ENCODE measurements at places on chromosomes 16 and 17. TPM values are rescaled to one million over a fixed set of nuclear protein-coding genes. Genes with fewer than 3 reads are reported as not detected.

DNA sequence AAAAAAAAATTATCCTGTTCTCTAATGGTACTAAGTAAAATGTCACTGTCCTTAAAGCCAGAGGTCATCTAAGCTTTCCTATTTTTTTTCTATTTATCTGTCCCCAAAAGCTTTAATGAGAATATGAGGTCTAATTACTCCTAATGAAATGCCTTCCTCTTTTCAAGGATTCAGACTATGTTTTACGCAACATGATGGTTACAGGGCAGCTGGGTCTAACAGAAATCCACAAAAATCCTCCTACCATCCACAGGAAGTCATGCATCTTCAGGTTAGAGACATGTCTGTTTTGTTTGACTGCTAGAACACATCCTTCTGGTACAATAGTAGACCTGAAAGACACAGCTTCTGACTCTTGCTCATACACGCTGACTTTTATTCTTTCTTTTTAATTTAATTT, 29.7 kb upstream of the NSRP1 start:
- H3K4me1 ChIP-seq: peaks cover 21% of the 10 kb centered on the region
- H3K4me3 ChIP-seq: no peak overlapping the region
- H3K36me3 ChIP-seq: no peaks in the 10 kb centered on the region
- peaks cover 15% of the 10 kb centered on the region for H3K27me3 ChIP-seq

DNA sequence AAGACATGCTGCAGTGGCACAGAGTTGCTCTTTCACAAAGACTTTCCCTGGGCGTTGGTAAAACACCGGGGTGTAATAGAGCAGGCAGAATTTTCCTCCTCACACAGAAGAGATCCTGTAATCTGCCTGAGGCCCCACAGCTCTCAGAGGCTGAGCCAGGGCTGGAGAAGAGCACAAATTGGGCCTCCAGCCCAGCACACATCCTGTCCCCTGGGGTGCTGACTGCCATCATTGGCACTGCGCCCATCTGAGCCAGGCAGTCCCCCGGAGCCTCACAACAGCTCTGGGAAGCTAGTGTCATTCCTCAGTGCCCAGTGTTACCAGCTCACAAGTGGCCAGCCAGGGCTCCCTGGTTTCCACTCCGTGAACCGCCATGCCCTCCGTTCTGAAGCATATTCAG, 119.4 kb downstream of the SOCS1 start:
- H3K4me3 ChIP-seq: no peak overlapping the region
- H3K36me3 ChIP-seq: peaks cover 9% of the 10 kb centered on the region
- DNase-seq: peak; percentile 19
- peak overlapping the region; percentile 97 for H3K27ac ChIP-seq

GRCh38 chr16:73145166-73145880, 97.4 kb upstream of the ZFHX3 start:
- H3K4me3 ChIP-seq: no peak overlapping the region

DNA sequence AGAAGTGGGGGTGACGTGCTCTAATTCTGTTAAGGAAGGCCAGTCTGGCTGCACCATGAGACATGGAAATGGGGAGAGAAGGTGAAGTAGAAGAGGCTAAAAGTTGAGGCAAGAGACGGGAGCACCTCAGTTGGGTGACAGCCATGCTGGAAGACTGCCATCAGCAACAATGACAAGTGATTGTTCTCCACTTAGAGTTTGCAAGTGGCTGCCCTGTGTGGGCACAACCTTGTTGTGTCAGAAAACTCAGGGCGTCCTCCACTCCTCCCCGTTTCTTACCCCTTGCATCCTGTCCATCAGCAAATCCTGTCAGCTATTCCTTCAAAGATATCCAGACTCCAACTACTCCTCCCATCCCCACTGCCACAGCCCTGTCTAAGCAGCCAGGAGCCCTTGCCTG, 17.6 kb downstream of the CES1 start:
- H3K4me1 ChIP-seq: no peaks in the 10 kb centered on the region
- H3K4me3 ChIP-seq: no peak overlapping the region
- no peak for DNase-seq

GRCh38 chr17:1492249-1493206, at the start of gene MYO1C:
MYO1C (minus strand) TSS chr17:1492686; CDS start chr17:1492487, 199 bp downstream.
- H3K27me3 ChIP-seq: no peaks in the 10 kb centered on the region
- H3K27ac ChIP-seq: peak within 1 kb of the TSS; percentile 81
- H3K36me3 ChIP-seq: peaks cover 5% of the 10 kb centered on the region
- no peak for DNase-seq
- H3K4me1 ChIP-seq: peaks cover 29% of the 10 kb centered on the region
- H3K4me3 ChIP-seq: peak within 1 kb of the TSS; percentile 88

DNA sequence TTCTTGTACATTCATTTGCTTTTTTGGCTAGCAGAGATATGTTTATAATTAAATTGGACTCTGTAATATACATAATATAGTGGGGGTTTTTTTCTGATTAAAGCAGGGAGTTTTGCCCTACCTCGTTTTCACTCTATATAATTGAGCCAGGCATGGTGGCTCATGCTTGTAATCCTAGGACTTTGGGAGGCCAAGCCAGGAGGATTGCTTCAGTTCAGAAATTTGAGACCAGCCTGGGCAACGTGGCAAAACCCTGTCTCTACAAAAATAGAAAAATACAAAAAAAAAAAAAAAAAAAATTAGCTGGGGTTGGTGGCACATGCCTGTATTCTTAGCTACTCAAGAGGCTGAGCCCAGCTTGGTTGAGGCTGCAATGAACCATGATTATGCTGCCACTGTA, 42.2 kb downstream of the PAFAH1B1 start:
- no peak for DNase-seq
- no peaks in the 10 kb centered on the region for H3K27me3 ChIP-seq
- peaks cover 19% of the 10 kb centered on the region for H3K36me3 ChIP-seq
- no peak overlapping the region for H3K27ac ChIP-seq
- peaks cover 46% of the 10 kb centered on the region for H3K4me1 ChIP-seq
- H3K4me3 ChIP-seq: no peak overlapping the region

DNA sequence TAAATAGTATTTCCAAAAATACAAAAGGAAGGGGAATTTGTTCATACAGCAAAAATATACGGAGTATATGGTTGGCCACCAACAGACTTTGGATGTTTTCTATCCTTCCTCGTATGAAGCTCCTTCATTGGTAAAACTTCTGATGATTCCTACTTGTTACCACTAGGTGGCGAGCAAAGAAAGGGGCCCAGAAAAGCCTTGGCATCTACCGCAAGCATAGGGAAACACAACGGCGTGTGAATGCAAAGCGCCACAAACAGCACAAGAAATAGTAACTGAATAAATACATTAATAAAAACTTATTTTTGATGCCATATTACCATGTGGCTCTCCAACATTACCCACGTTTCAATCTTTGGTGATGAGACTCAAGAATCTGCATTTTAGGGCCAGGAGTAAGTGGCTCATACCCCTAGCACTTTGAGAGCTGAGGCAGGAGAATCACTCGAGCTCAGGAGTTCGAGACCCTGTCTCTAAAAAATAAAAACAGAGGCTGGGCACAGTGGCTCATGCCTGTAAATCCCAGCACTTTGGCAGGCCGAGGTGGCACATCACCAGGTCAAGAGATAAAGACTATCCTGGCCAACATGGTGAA, 34.5 kb downstream of the YWHAE start:
- H3K4me1 ChIP-seq: peaks cover 80% of the 10 kb centered on the region
- peaks cover 20% of the 10 kb centered on the region for H3K36me3 ChIP-seq
- H3K27me3 ChIP-seq: peaks cover 1% of the 10 kb centered on the region
- DNase-seq: peak; percentile 76

GRCh38 chr17:62617894-62618472, 9.5 kb upstream of the MRC2 start:
- H3K4me3 ChIP-seq: no peak overlapping the region
- peak overlapping the region; percentile 43 for H3K27ac ChIP-seq
- H3K27me3 ChIP-seq: peaks cover 4% of the 10 kb centered on the region
- H3K4me1 ChIP-seq: peaks cover 39% of the 10 kb centered on the region

- peaks cover 65% of the 10 kb centered on the region for H3K4me1 ChIP-seq
- DNase-seq: peak; percentile 98
- no peaks in the 10 kb centered on the region for H3K36me3 ChIP-seq
- H3K27me3 ChIP-seq: peaks cover 8% of the 10 kb centered on the region
Measured at GRCh38 chr16:4373909-4374742, 2.5 kb downstream of the VASN start.

GRCh38 chr16:30992276-30992780, 7.3 kb downstream of the HSD3B7 start:
- H3K4me3 ChIP-seq: no peak overlapping the region
- H3K27me3 ChIP-seq: no peaks in the 10 kb centered on the region

DNA sequence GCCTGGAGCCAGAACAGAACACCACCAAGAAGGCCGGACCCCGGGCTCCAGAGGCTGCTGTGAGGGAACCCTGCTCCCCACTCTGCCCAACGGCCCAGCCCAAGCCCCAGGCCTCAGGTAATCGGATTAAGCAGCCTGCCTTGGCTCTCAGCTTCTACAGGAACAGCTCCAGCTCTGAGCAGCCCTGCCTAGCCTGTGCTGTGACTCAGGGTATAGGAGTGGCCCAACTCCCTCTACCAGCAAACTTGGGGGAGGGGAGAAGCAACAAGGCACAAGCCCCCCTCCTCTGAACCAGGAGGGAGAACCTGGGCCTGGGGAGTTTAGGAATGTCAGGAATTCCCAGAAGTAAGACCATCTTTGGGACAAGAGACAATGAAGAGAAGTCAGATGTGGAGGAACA, 849 bp upstream of the SOX15 start:
- H3K4me3 ChIP-seq: peak overlapping the region; percentile 75
- H3K4me1 ChIP-seq: peaks cover 63% of the 10 kb centered on the region
- DNase-seq: peak; percentile 57
- H3K27ac ChIP-seq: peak overlapping the region; percentile 92
- peaks cover 29% of the 10 kb centered on the region for H3K36me3 ChIP-seq

GRCh38 chr17:17052462-17053221, 10.4 kb downstream of the MPRIP start:
- H3K36me3 ChIP-seq: peaks cover 3% of the 10 kb centered on the region
- peaks cover 81% of the 10 kb centered on the region for H3K4me1 ChIP-seq
- no peak overlapping the region for H3K4me3 ChIP-seq
- DNase-seq: no peak
- H3K27me3 ChIP-seq: no peaks in the 10 kb centered on the region

DNA sequence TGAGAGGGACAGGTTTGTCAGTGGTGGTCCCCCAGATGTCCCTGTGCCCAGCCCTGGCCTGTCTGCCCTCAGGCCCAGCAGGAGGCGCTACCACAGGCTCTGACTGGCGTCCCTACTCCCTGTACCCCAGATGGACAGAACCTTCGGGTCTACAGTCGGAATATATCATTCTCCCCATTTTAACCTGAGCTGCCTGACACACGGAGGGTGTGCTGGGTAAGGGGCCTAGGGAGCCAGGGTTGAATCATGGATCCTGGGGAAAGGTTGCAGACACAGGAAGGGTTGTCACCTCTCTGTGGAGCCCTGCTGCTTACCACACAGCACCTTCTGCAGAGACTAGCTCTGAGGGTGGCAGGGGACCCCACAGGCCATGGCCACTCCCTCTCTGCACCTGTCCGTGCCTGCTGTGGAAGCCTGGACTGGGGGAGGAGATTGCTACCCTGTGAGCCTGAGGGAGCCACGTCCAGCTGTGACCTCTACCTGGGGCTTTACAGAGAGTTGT, 162.2 kb upstream of the ZNF267 start:
- H3K4me3 ChIP-seq: no peak overlapping the region
- H3K4me1 ChIP-seq: peaks cover 17% of the 10 kb centered on the region
- H3K36me3 ChIP-seq: peaks cover 25% of the 10 kb centered on the region
- peaks cover 3% of the 10 kb centered on the region for H3K27me3 ChIP-seq
- no peak for DNase-seq

TP53TG3C gene
- 0.52 TPM for total RNA-seq

ELMO3 gene
- total RNA-seq: 0.83 TPM

SP2 gene
- total RNA-seq: 12.3 TPM

ACSM2A gene
- not detected for total RNA-seq

UBALD2 gene
- 22.1 TPM for total RNA-seq

PLCG2 gene
- total RNA-seq: 0.61 TPM

STAT5A gene
- total RNA-seq: 0.52 TPM

SLC2A4 gene
- total RNA-seq: 0.09 TPM

HAS3 gene
- total RNA-seq: 1.8 TPM

All from HFFc6 (cell line).